Activated naive CD8-positive, alpha-beta T cell treated with anti-CD3 and anti-CD28 coated beads, Interleukin-2, amount 10 ng/mL, durations not matched to agents 7 days and 5 days (primary cell): ENCODE measurements at places on chromosomes 3 and 15. TPM values are rescaled to one million over a fixed set of nuclear protein-coding genes. Genes with fewer than 3 reads are reported as not detected.

TFRC gene
- 168 TPM for total RNA-seq

PIK3CB gene
- total RNA-seq, result 17.6 TPM

MNS1 gene
- 0.80 TPM for total RNA-seq

ZNF80 gene
- total RNA-seq, result 5.1 TPM

SLC12A8 gene
- total RNA-seq, result 0.79 TPM

PLS1 gene
- total RNA-seq, result 3.1 TPM

ABHD2 gene
- 62.8 TPM for total RNA-seq

DTX3L gene
- total RNA-seq, result 116 TPM

ASB14 gene
- not detected for total RNA-seq

DPPA4 gene
- total RNA-seq, result not detected

GNB4 gene
- 6.2 TPM for total RNA-seq

ECE2 gene
- total RNA-seq, result not detected

CYP1A2 gene
- not detected for total RNA-seq

SHC4 gene
- 0.23 TPM for total RNA-seq

TLR9 gene
- 2.0 TPM for total RNA-seq

GABRB3 gene
- total RNA-seq, result not detected

RGMA gene
- 0.30 TPM for total RNA-seq

ATP10A gene
- 57.9 TPM for total RNA-seq

MINAR1 gene
- 0.44 TPM for total RNA-seq

GASK1A gene
- not detected for total RNA-seq

MAP1A gene
- 3.5 TPM for total RNA-seq

LIPH gene
- not detected for total RNA-seq

UACA gene
- total RNA-seq, result 2.8 TPM

CFAP20DC gene
- total RNA-seq, result 1.4 TPM

TRH gene
- not detected for total RNA-seq
